AG09309 (cell line): ENCODE measurements at places on chromosomes 7 and 10.

DNA sequence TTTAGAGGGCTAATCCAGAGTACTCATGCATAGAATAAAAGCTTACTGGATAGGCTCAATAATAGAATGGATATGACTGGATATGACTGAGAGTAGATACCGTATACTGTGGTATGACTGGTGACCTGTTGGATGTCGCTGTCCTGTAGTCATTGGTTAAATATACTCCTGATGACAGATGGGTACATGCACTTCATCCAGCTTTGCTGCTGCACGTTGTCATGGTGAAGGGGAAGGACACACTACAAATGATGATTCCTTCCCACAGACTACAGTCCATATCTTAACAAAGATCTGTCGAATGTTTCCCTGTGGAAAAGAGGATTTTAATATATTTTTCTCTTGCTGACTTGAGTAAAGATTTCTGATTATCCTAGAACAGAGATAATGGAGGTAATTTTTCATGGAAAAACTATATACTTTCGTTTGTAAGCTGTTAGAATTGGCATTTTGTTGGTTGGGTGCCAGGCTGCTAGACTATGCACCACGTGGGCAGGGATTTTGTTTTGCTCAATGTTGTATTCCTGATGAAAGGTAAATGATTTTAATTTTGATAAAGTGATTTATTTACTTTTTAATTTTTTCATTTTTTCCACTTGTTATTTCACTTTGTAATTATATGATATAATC lies 97.3 kb downstream of the PPP1R9A start:
- DNase-seq = no peak

DNA sequence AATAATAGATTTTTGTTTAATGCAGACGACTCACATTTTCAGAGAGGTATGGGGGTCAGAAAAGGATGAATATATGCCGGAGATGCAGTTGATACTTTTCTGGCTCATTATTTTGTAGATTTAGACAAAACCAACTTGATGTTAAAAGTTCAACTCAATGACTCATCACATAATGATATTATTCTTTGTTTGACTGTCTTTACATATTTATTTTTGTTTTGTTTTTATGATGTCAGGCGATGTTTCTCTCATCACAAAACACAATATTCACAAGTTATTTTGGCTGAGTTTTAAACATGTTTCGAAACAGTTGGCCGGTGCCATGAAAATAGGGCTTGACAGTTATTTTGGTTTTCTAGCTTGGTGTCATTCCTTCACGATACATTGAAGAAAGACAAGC lies 1.3 kb downstream of the GJD4 start:
- no peak for DNase-seq

GRCh38 chr7:144404946-144405345 lies 1.5 kb upstream of the NOBOX start:
- DNase-seq = no peak

GRCh38 chr7:25173184-25173583 lies 48.1 kb upstream of the CYCS start:
- no peak for DNase-seq

GRCh38 chr7:151379193-151379520 lies 30.7 kb downstream of the WDR86 start:
- DNase-seq = no peak

- DNase-seq = no peak
These were observed 148.6 kb downstream of the IMMP2L start for GRCh38 chr7:111413739-111414138.

DNA sequence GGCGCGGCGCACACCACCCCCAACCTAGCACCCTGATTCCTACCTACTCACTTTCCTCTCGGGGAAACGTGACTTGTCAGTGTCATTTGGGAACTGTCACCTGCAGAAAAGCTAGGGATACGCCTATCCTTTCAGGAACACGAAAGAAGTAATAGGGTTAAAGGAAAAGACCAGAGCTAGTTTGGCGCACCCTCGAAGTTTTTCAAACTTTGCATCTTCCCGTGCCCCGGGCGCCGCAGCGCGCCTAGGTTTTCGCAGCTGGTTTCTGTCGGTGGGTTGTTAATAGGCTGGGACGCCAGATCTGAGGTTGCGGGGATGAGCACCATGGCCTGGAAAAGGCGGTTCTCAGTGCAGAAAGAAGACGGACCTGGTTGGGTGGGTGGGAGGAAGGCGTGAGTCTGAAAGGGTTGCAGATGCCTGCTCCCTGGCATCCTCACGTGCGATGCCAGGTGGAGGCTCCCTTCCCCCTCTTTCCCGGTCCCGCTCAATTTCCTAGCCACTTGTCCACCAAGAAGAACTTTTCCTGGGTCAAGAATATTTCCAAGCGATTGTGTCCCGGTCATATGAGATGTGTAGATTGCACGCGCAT lies 568 bp upstream of the MEOX2 start:
- DNase-seq = no peak

DNA sequence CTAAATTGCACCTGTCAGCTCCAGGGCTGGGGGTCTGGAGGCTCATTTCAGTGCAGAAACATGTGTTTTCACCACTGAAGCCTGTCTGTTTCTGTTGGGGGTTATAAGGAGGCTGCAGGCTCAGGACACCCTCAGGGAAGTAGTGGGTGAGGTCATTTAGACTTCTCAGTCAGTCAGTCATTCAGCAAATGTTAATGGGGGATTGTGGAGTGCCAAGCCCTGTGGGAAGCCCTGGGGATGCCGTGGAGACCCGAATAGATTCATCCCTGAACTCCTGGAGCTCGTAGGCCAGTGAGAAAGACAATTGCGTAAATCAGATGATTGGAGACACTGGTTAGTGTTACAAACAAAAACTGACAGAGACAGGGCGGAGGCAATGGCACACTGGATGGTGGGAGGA lies 19.2 kb downstream of the LHPP start:
- DNase-seq = no peak

DNA sequence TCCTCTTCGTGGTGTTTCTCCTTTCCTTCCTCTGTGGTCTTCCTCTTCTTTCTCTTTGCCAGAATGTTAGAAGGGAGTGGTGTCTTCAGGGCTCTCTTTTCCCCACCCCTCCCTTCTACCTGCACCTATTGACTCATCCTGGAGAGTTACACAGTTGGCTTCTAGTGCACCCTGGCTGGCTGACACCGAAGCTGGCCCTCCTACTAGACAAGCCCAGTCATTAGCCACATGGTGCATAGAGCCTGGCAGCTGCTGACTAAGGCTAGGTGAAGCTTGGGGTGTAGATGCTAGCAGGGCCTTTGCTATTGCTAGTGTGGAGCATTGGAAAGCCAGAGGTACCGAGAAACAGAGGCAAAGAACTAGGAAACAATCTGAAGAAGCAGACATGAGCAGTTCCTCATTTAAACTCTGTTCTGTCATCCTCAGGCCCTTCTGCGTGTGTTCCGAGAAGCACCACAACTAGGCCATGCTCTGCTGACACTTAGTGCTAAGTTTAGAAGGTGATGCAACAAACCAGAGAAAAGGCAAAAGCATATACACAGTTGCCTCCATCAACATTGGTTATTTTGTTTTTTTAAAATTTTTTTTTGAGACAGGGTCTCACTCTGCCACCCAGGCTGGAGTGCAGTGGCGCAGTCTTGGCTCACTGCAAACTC lies 213.9 kb downstream of the BAMBI start:
- no peak for DNase-seq

- no peak for DNase-seq
These were observed 103.1 kb upstream of the AFAP1L2 start for GRCh38 chr10:114507449-114507848.

GRCh38 chr10:73756183-73756582 lies 12.0 kb downstream of the SEC24C start:
- no peak for DNase-seq

DNA sequence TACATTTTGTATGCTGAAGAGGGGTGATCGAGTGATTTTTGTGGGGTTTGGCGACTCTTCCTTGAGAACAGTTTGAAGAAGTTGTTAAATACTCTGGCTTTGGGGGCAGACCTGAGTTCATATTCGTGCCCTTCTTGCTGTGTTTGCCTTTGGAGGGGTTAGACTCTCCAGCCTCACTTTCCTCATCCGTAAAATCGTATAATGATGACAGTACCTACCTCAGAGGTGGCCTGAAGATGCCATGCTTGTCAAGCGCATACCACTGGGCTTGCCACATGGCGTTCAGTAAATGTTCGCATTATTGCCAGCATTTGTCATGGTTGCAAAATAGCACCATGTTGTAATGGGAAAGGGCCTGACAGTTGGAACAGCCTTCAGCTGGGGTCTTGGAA lies 1.3 kb downstream of the STK17A start:
- peak; percentile 61 for DNase-seq

DNA sequence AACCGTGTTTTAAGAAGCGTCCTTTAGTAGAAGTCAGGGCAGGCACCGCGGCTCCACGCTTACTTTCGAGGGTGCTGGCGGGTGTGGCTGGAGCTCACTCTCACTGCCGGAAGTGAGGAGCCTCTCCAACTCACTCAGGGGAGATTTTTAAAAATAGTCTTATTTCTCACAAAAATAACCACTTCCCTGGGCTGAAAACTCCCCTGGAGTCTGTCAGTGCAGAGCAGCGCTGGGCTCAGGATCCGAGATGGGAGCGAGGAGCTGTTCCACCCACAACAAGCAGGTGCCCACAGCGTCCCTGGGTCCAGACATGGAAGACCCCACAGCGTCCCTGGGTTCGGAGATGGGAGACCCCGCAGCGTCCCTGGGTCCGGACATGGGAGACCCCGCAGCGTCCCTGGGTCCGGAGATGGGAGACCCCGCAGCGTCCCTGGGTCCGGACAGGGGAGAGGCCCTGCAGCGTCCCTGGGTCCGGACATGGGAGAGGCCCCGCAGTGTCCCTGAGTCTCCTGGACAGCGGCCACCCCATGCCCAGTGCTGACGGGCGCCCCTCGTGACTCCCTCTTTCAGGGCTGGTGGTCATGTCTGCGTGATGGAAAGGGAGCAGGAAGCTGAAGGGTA lies 51.2 kb downstream of the VIPR2 start:
- no peak for DNase-seq

GRCh38 chr7:135209225-135209834 lies 2.0 kb downstream of the WDR91 start:
- DNase-seq = no peak

GRCh38 chr7:105764506-105764905 lies 111.9 kb downstream of the ATXN7L1 start:
- DNase-seq = no peak

DNA sequence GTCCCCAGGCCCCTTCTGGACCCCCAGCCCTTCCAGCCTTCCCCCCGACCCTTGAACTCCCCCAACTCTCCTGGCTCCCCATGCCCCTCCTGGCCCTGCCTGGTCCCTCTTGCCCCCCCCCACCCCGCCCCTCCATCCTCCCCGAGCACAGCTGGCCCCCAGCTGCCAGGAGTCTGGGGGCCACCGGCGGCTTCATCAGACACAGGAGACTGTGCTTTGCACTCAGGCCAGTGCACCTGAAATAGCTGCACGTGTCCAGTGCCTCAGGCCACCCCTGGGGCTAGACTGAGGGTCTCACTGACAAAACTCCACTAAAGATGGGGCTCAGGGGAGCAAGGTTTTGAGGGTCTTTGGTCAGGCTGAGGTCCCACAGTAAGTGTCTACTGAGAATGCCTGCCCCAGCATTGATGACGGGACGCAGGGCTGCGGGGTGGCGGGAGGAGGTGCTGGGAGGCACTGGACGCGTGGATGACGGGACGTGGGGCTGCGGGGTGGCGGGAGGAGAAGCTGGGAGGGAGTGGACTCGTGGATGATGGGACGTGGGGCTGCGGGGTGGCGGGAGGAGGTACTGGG lies 6.5 kb downstream of the FOXL3 start:
- no peak for DNase-seq

DNA sequence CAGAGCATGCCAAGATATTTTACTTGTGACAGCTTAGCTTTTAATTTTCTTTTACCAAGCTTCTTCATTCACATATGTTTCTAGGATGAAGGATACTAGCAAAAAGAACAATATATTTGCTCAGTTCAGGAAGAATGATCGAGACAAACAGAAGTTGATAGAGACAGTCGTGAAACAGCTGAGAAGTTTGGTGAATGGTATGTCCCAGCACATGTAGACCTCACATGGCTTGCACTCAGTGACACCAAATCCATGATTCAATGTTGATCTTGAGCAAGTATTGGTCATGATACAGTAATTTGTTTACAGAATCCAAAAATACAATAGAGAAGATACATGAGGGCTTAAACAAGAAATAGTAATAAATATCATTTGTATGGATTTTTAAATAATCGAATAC lies 2.5 kb upstream of the CYP26C1 start:
- DNase-seq = no peak

DNA sequence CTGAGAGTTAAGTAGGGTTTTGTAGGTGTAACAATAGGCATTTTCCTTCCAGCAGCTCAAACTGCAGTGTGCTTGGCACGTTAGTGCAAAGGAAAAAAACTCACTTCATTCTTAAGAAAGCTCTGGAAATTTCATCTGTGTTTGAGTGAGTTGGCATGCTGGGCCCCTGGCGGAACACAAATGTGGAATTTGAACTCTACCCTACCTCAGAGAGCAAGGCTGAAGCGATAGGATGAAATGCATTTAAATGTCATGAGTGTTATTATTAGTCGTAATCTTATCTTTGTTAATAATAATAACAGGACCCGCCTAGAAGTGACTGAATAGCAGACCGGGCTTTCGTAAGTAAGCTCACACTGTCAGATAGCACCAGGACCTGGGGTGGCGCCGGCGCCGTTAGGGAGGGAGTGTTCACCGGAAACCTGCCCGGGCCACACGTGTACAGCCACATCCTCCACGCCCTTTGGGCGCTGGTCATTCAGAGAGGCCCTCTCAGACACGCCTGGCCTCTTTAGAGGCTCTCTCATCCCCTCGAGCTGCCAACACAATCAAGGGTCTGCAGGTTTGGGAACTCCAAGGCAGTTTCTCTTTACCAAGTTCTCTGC lies 63.5 kb downstream of the GRK5 start:
- DNase-seq = no peak

DNA sequence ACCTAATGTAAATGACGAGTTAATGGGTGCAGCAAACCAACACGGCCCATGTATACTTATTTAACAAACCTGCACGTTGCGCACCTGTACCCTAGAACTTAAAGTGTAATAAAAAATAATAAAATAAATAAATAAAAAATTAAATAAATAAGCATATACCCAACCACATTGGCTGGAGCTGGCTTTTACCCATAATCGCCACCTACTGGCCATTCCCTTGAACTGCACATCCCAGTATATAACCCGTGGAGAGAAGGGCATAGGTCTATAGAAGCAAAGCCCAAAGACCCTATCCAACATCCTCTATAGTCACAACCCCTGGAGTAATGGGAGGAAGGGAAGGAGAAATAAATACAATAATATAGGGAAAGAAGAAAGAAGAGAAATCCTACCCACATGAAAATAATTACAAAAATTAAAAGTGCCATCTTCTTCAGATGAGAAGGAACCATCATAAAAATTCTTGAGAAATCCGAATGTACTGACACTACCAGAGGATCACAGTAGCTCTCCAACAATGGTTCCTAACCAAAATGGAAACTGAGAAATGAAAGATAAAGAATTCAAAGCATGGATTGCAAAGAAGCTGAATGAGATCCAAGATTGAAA lies 65.6 kb downstream of the TWIST1 start:
- DNase-seq = no peak

- DNase-seq = no peak
These were observed 88.5 kb upstream of the GNA12 start for GRCh38 chr7:2932402-2933251.
